Stomach (tissue), 19 donors: ENCODE measurements at places on chromosomes 11 and 22. TPM values are rescaled to one million over a fixed set of nuclear protein-coding genes. Genes with fewer than 3 reads are reported as not detected.

- no peaks in the 10 kb centered on the region for H3K27me3 ChIP-seq
- no peaks in the 10 kb centered on the region for H3K36me3 ChIP-seq
- no peak overlapping the region for H3K27ac ChIP-seq
These were observed 6.0 kb upstream of the SLC35C1 start for GRCh38 chr11:45798793-45799441.

DNA sequence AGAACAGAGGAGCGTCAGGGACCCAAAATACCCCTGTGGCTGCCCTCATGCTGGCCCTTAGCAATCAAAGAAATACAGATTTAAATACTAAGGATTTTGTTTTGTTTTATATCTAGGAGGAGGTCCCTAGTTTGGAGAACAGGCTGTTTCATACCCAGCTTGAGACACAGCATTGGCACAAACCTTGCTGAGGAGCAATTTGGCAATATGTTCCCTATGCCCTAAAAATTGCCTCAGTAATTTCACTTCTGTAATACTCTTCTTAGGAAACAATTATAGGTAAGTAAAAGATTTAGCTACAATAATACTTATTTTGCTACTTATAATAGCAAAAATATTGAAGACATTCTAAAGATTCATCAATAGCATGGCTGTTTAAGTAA, 37.0 kb downstream of the TSKU start:
- no peak for DNase-seq
- no peak overlapping the region for H3K4me3 ChIP-seq
- H3K4me1 ChIP-seq = peaks cover 11% of the 10 kb centered on the region
- no peak overlapping the region for H3K27ac ChIP-seq

GRCh38 chr11:2592559-2593392, 107.0 kb downstream of the KCNQ1OT1 start:
- H3K4me1 ChIP-seq = no peaks in the 10 kb centered on the region
- H3K27ac ChIP-seq = no peak overlapping the region
- no peak overlapping the region for H3K4me3 ChIP-seq
- H3K27me3 ChIP-seq = no peaks in the 10 kb centered on the region
- peaks cover 69% of the 10 kb centered on the region for H3K36me3 ChIP-seq

- no peak overlapping the region for H3K27ac ChIP-seq
- DNase-seq = no peak
These were observed 93.9 kb downstream of the RASSF10 start for GRCh38 chr11:13102865-13103539.

DNA sequence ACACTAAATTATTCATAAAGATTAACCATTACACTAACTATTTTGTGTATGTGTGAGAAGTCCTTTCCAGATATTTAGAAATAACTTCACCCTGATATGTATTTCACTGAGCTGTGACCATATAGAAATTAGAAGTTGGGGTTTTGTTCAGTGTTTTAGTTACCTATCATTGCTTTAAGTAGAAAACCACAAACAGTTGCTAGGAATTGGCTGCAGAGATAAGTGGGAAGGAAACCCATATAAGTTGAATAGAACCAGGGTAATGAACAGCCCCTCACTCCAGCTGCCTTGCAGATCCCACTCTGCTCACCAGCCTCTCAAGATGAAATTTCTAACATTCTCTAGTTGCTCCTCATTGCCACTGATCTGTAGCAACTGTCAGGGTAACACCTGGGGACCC, 10.3 kb downstream of the SRSF8 start:
- no peak for DNase-seq
- H3K4me1 ChIP-seq = peaks cover 31% of the 10 kb centered on the region
- H3K36me3 ChIP-seq = no peaks in the 10 kb centered on the region
- H3K27me3 ChIP-seq = no peaks in the 10 kb centered on the region
- H3K27ac ChIP-seq = no peak overlapping the region

- no peaks in the 10 kb centered on the region for H3K4me1 ChIP-seq
- DNase-seq = no peak
- no peak overlapping the region for H3K4me3 ChIP-seq
- H3K27me3 ChIP-seq = no peaks in the 10 kb centered on the region
- no peak overlapping the region for H3K27ac ChIP-seq
These were observed 68.4 kb downstream of the TCF20 start for GRCh38 chr22:42202048-42202447.

- peaks cover 17% of the 10 kb centered on the region for H3K4me1 ChIP-seq
- no peaks in the 10 kb centered on the region for H3K27me3 ChIP-seq
- H3K4me3 ChIP-seq = no peak overlapping the region
- no peak for DNase-seq
These were observed 69.8 kb downstream of the SESN3 start for GRCh38 chr11:95161248-95161647.

The ENTHD1 gene
- total RNA-seq = not detected
